Neuronal stem cell (in vitro differentiated cells): ENCODE measurements at places on chromosomes 5 and 9.

GRCh38 chr9:96137671-96138429 is 164.1 kb downstream of the HSD17B3 start:
- DNase-seq: no peak

DNA sequence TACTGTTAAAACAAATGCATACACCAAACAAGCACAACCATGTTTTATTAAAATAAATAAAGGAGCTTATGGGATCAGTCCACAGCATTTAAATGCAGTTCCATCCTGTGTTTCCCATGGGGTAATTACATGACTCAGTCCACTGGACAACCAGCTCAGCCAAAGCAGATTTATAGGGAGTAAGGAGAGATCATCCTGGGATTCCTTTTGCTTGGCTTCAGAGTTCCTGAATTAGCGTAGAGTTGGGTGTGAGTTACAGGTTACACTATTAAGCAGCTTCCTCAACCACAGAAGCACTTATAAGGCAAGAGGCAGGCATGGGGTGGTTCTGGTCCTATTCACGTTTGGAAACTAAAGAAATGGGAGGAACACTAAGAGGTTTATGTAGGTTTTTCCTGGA is 381.1 kb upstream of the ACTBL2 start:
- no peak for DNase-seq

DNA sequence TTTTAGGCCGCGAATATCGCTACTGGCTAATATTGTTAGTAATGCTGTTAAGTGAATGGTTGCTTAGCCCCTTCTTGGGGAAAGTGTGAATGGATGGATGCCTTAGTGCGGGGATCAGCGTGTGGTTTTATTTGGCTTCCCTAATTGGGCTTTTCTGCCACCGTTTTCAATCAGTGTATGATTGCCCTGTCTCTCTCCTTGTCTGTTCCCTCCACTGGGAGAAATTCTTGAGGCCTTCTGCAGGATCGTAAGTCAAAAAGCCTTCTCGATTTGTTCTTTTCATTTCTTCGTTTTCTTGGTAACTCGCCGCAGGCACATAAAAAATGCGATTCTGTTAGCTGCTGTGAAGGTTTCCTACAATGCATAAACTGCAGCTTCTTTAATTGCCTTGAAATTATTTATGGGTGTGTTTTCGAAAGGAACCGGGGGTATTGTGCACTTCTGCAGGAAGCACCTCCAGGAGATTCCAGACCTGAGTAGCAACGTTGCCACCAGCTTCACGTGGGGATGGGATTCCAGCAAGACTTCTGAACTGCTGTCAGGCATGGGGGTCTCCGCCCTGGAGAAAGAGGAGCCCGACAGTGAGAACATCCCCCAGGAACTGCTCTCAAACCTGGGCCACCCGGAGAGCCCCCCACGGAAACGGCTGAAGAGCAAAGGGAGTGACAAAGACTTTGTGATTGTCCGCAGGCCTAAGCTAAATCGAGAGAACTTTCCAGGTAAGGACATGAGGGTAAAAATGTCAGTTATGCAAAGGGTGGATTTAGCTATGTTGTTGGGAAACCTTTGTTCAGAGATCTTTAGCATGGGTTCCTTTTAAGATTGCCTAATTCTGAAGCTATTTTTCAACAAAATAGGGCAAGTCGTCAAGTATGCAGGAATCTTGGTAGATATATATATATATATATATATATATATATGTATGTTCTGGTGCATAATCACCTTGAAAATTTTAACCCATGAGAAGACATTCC is 700 bp downstream of the SKP2 start:
- DNase-seq: no peak

GRCh38 chr9:30015073-30015472 is 2369.4 kb upstream of the ACO1 start:
- DNase-seq: no peak

DNA sequence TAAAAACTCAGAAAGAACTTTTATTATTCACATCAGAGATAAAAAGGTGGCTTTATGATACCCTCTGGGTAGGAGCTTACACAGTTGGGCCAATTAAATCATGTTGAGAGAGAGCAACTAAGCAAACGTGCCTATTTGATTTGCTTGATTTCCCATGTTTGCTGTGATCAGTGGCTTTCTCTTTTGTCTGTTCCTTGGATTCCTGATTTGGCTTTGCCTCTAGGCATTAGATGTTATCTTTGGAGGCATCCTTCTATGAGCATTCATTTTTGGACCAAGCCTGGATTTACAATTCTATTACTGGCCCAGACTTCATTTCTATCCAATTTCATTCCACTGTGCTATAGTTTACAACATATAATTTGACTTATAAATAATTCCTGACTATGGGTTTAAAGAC is 35.9 kb downstream of the VCAN start:
- DNase-seq: no peak

- no peak for DNase-seq
Observed at GRCh38 chr9:108278341-108278740, 577.4 kb downstream of the ACTL7B start.

DNA sequence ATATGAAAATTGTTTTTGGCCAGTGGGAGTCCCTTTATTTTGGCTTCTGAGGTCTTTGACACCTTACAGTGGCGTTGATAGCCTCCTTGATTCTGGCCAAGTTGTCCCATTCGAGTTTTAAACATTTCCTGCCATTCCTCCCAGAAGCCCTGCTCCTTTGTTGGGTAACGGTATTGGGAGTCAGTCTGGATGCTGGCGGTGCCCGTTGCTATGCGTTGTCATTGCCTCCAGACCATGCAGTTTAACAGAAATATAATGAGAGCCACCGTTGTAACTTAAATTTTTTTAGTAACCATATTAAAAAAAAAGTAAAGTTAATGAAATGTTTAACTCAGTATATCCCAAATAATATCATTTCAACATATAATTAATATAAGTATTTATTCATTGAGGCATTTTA is 35.0 kb downstream of the GALNT12 start:
- no peak for DNase-seq

DNA sequence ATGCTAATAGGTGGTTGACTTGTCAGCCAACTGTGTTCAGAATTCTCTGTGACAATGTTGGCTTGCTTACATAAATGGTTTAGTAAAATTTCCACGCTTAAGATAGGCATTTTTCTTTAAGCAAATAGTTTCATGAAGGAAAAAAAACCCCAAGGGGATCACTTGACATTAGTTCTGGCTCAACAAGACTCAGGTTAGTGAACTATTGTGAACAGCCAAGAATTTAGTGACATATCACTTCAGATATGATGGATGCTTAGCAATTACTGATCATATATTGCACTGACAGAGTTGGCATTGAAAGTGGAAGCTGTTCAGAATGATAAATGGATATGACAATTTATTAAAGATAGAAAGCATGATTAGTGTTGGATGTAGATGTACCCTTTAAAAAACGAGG is 218.5 kb downstream of the TMEM232 start:
- no peak for DNase-seq

GRCh38 chr5:169548315-169548714 is 35.3 kb upstream of the SPDL1 start:
- DNase-seq: no peak

DNA sequence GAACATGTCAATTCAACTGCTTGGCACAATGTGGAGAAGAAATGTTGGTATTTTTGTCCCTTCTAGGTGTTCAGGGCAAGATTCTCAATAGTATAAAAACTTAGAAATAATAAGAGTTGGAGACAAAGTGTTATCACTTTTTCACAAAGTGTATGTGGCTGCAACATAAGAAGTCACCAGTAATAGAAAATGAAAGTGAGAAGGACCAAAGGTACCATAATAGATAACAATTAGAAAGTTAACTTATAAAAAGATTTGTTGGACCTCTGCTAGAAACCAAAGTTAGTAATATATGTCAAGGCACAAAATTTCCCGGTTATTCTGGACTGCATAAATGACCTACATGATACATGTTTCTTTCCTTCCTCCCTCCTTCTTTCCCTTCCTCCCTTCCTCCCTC is 1535.3 kb downstream of the EFNA5 start:
- no peak for DNase-seq

DNA sequence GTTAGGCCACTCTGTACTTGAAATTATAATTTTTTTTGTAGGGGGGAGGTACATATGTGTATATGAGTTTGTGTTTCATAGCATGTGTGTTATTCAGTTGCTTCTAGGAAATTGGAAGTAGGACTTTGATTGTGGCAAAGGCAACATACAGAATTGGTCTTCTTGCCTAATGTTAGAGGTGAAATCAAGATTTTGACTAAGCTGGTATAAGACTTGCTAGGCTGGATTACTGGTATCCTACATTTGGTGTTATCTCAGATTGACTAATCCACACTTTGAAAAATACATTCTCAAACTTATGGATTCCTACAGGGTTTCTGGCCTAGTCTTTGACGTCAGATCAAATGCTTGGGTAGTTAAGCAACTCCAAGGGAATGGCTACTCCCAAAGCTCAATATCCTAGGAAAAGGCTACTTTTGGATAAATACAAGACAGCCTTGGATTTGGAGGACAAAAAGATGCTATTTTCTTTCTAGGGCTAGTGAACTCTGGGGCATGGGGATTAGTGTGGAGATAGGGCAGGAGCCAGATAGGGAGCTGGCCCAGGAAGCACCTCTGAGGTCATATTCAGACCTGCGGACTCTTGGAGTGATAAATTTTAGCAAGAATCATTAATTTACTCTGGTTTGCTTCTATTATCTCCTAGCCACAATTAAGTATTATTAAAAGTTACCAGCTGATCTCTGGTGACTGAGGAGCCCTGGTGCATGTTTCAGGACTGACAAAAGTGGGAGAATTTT is 144.0 kb upstream of the RPS23 start:
- DNase-seq: no peak

DNA sequence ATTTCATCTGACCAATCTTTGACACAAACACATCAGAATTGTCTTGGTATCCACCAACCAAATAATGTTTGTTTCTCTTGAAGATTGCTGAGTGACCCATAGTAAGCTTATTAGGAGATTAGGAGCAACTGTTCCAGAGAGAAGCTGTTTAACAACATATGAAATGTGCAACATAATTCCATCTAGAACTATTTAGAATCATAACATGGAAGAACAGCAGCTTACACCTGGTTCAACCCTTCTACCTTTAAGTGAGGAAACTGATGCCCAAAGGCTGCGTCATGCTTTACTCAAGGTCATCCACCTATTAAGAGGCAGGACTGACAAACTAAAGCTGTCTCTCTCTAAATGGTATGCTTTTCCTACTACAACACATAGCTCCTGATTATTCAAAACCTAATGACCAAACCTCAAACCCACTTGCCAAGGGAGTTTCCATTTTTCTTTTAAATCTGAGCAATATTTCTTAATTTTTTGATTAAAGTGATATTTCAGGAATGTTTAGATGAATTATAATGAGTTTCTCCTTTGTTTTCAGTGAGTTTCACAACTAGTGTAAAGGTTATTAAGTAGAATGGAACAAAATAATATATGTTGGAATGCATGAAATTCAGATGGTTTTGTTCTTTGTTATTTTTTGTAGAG is 545.9 kb downstream of the RAB3C start:
- DNase-seq: no peak

DNA sequence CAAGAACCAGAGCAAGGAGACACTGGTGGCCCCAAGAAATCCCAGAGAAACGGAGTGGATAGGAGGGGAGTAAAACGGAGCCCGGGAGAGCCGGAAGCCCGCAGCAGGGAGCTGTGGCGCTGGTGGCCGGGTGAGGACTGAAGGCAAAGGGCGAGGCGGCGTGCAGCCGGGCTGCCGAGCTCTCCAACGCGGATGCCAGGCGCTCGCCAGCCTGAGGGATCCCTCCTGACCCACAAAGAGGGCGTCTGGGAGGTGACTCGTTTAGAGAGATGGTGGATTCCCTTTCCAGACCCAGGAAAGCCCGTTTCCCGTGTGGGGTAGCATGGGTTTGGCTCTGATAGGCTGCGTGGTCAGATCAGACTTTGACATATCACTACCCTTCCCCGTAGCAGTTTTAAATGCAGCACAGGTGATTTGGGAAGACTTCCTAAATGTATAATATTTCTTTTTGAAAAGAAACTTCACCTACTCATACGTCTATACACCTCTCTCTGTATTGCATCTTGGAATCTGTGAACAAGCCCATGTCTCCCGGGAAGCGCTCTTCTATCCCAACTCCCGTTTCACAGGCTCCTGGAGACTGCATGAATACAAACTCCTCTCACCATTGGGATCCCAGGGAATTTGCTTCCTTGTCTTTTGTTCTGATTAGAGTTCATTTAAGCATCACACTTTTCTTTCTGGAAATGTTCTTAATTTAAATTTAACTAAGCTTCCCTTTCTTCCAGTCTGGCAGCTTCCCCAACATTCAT is 158.1 kb downstream of the C9orf152 start:
- no peak for DNase-seq

DNA sequence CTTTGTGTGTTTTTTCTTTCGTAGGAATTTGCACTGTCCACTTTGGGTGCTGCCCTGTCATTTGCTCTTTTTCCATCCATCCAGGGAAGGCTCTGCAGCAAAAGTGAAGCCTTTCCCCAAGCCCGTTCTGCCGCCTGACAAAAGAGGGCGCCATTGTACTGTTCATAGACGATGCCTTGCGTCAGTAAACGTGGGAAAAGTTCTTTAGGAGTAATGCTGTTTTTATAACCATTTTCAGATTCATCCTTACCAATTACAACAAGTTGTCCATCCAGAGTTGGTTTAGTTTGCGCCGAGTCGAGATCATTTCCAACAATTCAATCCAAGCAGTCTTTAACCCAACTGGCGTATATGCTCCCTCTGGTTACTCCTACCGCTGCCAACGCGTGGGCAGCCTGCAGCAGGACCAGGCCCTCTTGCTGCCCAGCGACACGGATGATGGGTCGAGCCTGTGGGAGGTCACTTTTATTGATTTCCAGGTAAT is 34.3 kb upstream of the RPS23 start:
- peak; percentile 71 for DNase-seq

GRCh38 chr5:172971482-172971881 is 12.1 kb upstream of the ATP6V0E1 start:
- no peak for DNase-seq
